ENCODE measurements at places on chromosomes 5 and 9.

- DNase-seq, result no peak
These were observed 519.9 kb upstream of the WWC1 start for GRCh38 chr5:167771571-167771970.

GRCh38 chr9:95620314-95620713, 103.5 kb upstream of the PTCH1 start:
- no peak for DNase-seq

DNA sequence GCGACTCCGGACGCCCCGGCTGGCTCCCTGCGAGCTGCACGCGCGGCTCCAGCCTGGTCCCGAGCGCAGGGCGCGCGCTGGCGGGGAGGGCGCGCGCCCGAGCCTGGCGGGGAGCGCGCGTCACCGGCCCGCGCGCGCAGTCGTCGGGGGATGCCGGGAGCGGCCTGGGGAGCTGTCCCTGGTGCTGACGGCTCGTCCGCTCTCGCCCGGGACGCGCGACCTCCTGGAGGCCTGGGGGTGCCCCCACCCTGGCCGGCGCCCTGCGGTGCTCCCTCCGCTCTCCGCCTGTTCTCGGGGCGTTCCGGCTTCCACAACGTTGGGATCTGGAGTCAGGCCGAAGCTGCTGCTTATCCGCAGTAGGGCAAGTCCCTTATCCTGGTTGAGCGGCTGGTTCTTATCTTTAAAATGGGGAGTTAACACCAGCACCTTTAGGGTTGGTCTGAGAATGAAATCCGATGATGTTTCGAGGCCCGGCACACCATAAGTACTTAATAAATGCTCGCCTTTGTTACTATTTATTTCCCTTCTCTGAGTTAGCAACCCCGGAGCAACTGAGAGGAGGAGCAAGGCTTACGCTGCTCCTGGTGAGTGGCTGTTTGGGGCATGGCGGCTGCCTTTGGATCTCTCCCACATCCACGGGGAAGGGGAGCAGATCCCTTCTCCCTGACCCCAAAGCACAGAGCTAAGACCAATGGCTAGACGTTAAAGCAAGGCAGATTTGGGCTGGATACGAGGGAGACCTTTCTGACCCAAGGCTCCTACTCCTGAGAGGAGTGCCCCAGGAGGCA, at the start of gene FAM163B:
Gene FAM163B, minus strand, starts transcription at position 79 of the 788 bp plus-strand sequence. CDS start 29,166 bp downstream, outside the sequence.
- no peak for DNase-seq

GRCh38 chr5:163190784-163191183, 246.6 kb upstream of the CCNG1 start:
- no peak for DNase-seq

DNA sequence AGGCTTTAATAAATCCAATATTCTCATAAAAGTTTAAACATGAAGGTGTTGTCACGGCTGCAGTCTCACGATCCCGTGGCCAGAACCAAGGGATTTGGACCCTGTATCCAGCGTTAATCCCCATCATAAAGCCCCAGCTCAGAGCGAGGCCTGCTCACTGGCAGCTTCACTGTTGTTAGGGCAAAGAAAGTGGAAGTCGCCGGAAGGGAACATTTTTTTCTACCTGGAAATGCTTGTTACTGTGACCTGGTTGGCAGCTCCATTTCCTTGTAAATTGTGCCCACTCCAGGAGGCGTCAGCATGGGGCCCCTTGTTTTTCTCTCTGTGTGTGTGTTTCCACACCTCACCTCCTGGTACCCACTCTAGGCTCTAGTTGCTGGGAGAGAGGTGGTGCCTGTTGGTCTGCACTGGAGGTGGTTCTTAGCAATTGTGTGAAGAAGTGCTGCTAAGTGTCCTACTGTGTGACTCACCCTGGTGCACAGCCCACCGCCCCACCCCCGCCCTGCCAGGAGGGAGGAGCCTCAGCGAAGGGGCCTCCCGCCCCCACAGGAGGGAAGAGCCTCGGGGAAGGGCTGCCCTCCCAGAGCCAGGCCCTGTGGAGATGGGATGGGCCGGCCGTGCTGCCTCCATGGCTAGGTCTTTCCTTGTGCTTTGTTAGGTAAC, 105.1 kb downstream of the EHMT1 start:
- DNase-seq, result no peak

DNA sequence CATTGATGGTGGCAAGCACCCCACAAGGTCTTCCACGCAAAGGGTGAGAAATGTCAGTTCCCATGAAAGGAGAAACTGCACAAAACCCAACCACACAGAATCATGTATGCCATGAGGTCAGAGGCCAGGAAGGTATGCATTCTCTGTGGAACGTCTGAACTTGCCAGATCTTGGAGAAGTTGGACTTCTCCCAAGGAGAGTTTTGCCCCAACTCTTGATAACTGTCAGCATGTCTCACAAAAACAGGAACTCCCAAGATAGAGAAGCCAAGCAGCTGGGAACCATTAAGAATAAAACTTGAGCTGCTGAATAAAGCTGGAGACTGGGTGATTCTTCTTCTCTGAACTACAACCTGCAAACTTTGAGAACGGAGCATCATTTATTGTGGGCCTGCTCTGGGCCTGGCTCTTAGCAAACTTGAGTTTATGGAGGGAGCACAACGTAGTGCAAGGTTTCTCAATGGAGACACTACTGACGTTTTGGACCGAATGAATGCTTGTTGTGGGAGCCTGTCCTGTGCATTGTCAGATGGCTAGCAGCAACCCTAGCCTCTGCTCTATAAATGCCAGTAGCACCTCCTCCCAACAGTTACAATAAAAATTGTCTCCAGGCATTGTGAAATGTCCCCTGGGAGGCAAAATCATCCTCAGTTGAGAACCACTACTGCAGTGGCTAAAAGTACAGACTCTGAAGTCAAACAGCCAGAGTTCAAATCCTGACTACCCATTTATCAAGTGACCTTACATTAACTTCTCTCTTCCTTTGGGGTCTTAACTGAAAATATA, 193.5 kb downstream of the ACTL7B start:
- DNase-seq, result no peak

DNA sequence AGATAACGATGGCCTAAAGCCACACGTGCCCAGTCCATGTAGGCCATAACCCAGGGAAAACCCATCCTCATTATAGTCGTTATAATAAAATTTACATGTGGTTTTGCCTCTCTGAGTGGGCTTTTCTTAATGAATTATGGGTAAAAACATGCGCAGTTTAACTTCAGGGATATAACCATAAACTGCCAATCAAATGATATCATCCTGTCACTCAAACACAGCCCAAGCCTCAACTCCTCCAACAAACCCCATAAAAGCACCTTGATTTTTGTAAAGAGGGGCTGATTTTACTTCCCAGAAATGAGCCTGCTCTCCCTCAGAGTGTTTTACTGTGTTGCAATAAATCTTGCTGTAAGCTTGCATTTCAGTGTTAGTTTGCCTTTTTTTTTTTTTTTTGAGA, 15.8 kb upstream of the SETX start:
- no peak for DNase-seq

DNA sequence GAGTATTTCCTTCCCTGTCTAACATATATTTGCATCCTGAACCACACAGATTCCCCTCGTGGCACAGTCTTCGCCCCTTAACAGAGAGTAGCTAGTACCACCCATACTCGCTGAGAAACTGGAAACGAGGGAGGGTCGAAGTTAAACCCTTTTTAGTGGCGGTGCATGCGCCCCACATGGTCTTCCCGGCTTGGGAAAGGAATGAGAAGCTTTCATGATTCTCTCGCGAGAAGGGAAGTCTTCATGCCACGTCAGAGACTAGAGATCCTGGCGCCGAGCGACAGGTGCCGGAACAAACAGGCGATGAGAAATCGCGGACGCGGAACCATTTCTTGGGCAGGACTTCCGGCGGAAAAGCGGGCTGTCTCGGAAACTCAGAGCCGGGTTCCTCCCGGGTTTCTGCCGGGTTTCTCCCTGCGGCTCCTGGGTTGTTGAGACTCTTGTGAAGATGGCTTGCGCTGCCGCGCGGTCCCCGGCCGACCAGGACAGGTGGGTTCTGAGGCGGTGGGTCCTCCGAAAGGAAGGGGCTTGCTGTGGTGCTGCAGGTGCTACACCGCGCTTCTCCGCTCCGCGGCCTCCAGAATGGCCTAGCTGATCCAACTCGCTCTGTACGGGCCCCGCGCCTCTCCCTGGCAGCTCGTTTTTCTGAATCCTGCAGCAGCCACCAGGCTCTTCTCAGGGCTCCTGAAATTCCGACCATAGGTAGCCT, at the start of gene SRP19:
Gene SRP19, plus strand, starts transcription at position 359 of the 709 bp plus-strand sequence. Its CDS starts 90 bp downstream, at position 449.
- peak; percentile 90 for DNase-seq

DNA sequence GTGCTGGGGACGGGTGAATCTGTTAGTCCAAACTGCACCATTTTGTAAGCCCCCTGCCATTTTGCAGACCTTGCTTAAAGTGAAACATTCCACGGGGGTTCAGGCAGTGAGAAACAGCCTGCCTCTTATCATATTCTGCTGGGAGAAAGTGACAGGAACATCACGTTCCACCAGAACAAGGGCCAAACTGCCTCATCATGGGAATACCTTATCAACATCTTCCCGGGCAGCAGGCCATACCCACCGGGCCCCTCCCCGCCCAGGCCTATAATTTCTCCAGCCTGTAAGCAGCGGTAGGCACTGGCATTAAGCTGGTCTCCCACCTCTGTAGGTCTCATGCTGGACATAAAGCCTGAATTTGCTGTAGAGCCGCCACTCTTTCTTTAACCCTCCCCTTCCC, 1.5 kb upstream of the CFAP77 start:
- DNase-seq, result no peak

GRCh38 chr5:150059623-150060022, 26.7 kb downstream of the CSF1R start:
- DNase-seq, result no peak

- DNase-seq, result no peak
These were observed 268.6 kb downstream of the ISL1 start for GRCh38 chr5:51651889-51652288.

GRCh38 chr5:132661231-132662003, 3.4 kb downstream of the IL13 start:
- no peak for DNase-seq

- DNase-seq, result no peak
These were observed 2.0 kb upstream of the RXFP3 start for GRCh38 chr5:33934176-33934575.

- no peak for DNase-seq
These were observed 168.0 kb downstream of the PRDM9 start for GRCh38 chr5:23675456-23675855.

GRCh38 chr5:96509721-96510350, 76.8 kb upstream of the PCSK1 start:
- no peak for DNase-seq

DNA sequence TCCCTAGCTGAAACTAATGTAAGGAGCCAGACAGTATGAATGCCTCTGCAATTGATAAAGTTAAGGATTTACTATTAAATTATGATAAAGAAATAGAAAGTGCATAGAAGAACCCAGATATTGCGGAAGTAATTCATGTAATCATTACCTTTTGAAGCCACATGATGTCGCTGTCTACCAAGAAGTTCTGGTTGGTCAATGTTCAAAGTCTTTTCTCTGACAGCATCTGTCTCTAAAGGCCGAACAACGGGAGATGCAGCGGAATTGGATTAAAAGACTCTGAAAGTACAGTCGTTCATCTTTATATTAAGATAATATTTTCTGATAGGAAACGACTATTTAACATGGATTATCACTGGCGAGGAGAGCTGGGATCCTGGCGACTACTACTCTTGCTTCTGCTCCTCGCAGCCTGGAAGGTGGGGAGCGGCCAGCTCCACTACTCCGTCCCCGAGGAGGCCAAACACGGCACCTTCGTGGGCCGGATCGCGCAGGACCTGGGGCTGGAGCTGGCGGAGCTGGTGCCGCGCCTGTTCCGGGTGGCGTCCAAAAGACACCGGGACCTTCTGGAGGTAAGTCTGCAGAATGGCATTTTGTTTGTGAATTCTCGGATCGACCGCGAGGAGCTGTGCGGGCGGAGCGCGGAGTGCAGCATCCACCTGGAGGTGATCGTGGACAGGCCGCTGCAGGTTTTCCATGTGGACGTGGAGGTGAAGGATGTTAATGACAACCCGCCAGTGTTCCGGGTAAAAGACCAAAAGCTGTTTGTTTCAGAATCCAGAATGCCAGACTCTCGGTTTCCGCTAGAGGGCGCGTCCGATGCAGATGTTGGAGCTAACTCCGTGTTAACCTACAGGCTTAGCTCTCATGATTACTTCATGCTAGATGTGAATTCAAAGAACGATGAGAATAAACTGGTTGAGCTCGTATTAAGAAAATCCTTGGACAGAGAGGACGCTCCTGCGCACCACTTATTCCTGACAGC, at the start of gene PCDHA8:
Gene PCDHA8, plus strand, starts transcription at position 210 of the 985 bp plus-strand sequence. Its CDS starts 135 bp downstream, at position 345.
- no peak for DNase-seq

DNA sequence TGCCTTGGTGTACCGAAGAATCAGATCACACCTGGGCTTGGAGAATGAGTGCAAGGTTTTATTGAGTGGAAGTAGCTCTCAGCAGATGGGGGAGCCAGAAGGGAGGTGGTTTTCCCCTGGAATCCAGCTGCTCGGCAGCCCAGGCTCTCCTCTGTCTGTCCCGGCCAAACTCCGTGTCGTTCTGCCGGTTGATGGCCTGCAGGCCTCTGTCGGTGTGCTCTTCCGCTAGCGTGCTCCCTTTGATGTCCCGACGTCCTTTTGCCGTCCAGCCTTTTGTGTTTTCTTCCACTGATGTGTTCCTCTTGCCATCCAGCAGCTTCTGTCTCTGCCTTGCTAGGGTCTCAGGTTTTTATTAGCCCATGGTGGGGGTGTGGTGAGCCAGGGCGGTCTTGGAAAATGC, 28.0 kb upstream of the MIER3 start:
- no peak for DNase-seq

DNA sequence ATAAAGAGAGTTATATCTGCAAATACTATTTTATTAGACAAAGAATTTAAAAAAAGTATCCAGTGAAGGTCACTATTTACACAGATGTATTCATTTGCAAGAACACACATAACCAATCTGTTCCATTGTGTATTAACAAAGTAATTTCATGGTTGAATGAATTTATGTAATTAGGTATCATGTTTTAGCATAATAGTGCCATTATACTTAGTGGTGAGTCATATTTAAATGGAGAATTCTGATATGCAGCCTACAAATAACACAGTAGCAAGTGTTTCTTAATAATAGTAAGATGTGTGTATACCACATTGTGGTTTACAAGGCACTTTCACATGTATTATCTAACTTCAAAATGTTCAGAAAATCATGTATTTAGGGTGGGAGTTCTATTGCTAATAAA, 1028.5 kb upstream of the ACO1 start:
- DNase-seq, result no peak

GRCh38 chr5:3599226-3600105, 3.8 kb downstream of the IRX1 start:
- peak; percentile 24 for DNase-seq

- DNase-seq, result peak; percentile 50
These were observed 21.9 kb downstream of the MACROH2A1 start for GRCh38 chr5:135376961-135377624.

- DNase-seq, result no peak
These were observed 233.8 kb downstream of the PIK3R1 start for GRCh38 chr5:68449380-68449779.

All from GM13977 (cell line).